ENCODE measurements at places on chromosomes 11 and 22.

DNA sequence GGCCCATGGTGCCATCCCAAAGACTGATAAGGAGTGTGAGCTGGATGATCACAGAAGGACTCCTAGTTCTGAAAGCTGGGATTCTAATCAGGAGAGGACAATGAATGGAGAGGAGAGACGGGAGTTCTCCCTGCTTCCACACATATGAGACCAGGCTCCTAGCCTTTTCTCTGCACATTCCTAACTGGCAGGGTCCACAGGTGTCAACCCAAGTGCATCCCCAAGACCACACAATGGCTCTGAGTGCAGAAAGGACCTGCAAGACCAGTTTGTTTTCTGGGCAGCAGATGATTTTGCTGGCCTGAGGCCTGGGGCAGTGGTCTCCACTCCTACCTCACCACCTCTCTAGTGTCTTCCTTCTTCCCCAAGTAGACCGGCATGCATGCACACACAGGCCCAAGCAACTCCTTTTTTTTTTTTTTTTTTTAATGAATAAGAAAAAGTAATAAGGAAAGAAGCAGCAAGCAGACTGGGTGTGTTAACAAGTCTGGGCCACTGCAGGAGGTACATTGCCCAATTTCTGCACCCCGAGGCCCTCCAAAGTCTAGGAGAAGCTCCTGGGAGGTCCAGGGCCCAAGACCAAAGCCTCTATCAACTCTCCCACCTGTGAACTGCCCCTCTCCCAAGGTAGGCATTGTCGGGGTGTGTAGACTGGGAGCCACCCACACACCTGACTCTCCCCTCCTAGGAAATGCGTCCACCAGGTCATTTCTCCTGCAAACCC lies 1.2 kb upstream of the TSKU start:
- no peak for DNase-seq

DNA sequence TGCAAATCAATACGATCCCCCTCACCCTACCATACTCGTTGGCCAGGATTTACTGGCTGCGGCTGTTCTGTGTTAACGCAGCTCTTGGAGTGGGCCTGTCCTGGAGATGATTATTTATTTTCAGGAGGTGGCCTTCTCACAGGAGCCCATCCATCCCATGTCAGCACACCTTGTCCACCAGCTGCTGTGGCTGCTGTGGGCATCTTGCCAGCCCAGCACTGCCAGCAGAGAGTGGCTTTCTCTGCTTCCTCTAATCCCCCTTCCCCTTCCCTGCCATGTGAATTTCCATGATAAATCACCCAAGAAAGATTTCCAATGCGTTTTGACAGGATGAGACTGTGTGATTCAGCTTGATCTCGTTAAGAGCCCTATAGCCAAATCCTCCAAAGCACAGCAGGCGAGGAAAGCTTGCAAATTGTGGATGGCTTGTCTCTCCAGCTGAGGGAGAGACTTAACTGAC lies 309.1 kb upstream of the C11orf87 start:
- peak; percentile 40 for DNase-seq

DNA sequence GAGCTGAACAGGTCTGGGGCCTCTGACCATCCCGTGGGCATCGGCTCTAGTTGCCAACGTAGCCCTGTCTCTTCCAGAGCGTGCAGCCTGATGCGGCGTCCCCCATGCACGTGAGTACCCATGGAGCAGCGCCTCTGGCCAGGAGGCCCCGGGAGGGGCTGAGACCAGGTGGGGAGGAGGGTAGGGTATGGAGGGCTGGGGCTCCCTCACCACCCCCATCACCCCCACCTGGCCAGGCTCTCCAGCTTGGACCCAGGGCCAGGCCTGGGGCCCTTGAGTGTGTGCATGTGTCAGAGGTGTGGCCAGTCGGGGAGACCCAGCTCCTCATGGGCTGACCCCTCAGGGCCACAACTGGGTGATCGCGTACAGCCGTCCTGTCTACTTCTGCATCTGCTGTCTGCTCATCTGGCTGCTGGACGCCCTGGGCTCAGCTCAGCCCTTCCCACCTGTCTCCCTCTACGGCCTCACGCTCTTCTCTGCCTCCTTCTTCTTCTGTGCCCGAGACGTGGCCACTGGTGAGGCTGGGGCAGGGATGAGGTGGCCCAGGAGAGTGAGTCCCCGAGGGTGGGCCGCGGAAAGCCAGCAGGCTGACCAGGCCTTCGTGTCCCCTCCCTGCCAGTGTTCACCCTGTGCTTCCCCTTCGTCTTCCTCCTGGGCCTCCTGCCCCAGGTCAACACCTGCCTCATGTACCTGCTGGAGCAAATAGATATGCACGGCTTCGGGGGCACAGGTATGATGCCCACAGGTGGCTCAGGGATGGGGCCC lies 8.5 kb downstream of the PCNX3 start:
- no peak for DNase-seq

GRCh38 chr11:47603295-47603694 lies 9.1 kb upstream of the C1QTNF4 start:
- no peak for DNase-seq

DNA sequence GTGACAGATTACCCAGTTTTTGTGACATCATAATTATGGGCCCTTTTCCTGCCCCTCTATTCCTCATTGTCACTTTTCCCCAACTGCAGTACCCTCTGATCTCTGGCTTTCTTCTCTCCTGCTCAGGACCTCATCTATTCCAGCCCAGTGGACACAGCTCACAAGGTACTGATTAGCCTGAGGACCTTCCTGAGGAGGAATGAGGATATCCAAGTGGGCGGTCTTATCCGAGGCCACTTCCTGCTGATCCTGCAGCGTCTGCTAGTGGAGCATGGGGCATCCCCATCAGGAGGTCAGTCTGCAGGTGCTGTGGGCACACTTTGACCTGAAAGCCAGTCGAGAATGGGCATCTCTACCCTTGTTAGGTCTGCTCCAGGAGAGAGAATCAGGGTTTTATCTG lies 24.5 kb upstream of the CCDC134 start:
- DNase-seq: no peak

- peak; percentile 98 for DNase-seq
Measured at GRCh38 chr11:62709247-62710000, 1.9 kb downstream of the GNG3 start.

DNA sequence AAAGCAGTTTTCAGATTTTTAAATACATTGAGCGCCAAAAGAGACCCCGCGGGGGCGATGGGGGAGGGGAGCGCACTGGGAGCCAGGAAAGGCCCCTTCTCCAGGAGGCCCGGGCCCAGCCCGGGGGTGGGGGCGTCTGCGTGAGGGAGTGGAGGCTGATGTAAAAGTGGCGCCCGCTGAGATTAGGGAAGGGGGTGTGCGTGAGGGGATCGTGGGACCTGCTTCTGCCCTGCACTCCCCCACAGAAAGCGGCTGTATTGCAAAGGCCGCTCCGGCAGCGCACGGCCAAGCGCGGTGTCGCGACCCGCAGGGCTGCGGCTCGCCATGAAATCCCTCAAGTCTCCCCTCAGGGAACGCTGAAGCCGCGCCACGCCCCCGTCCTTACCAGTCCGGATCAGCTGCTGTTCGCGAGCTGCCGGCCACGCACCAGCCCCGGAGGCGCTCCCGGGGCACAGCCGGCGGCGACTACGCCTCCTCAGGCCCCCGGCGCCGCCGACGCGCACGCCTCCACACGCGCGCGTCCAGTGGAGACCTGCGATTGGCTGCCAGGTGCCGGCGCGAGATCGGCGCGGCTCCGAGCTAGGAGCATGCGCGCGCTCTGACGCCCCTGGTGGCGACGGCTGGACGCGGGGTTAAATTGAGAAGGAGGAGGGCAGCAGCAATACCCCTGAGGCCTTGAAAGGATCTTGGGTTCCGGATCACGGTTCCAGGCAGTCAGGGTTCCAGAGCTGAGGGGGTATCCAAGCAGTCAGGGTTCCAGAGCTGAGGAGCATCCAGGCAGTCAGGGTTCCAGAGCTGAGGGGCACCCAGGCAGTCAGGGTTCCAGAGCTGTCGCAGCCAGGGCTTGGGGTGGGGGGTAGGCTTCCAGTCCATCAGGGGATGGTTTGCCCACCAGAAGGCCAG lies at the start of gene ZNF280B:
Gene ZNF280B (minus strand): TSS at position 469 of the 903 bp plus-strand sequence. CDS start 19,344 bp downstream, outside the sequence.
- peak; percentile 58 for DNase-seq

GRCh38 chr11:44634401-44635281 lies 69.2 kb downstream of the CD82 start:
- DNase-seq: peak; percentile 91

DNA sequence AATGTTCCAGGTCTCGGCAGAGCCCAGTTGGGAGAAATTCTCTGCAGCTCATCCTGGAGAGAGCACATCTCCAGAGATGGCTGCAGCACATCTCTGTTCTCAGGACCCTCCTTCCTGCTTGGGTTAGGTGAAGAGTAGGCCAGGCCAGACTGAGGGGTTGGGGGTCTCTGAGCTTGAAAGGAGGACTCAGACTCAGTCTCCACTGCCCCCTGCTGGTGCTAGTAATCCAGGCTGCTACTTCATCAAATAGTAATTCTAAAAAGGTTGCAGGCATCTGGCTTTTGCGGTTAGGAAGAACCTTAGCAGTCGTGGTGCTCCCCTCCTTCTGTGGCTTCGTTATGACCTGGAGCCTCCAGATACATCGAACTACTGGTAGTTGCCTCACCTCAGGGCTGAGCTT lies 9.7 kb downstream of the TUB start:
- DNase-seq: no peak

DNA sequence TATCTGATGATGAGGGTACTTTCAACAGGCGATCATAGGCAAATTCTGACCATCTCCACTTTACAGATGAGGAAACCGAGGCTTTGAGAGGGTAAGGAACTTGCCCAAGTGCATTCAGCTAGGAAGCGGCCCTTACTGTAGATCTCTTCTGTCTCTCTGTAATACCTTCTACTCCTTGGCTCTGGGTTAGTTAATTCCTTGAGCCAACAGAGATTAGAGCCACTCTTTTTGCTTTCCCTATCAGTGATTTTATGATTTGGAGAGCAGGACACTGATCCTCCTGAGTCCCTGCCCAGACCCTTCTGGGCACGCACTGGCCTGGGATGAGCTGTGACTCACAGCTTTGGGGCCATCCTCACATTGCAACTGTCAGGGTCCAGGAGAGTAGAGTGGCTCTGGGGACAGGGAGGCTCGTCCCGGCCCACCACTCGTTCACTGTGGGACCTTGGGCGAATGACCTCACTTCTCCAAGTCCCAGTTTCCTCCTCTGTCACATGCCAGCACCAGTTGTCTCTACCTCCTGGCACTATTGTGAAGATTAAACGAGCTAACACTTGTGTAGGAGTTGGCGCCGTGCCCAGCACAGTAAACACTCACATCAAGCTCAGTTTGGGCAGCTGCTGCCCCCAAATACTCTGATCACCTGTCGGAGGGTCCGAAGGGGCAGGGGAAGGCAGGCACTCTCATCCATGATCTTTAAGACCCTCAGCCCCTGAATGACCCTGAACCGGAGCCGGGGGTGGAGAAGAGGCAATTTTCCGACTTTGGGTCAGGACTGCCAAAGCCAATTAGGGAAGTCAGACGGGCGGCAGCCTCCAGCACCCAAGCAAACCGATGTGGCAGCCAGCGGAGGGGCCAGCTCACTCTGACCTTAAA lies 235.0 kb downstream of the MIAT start:
- no peak for DNase-seq

DNA sequence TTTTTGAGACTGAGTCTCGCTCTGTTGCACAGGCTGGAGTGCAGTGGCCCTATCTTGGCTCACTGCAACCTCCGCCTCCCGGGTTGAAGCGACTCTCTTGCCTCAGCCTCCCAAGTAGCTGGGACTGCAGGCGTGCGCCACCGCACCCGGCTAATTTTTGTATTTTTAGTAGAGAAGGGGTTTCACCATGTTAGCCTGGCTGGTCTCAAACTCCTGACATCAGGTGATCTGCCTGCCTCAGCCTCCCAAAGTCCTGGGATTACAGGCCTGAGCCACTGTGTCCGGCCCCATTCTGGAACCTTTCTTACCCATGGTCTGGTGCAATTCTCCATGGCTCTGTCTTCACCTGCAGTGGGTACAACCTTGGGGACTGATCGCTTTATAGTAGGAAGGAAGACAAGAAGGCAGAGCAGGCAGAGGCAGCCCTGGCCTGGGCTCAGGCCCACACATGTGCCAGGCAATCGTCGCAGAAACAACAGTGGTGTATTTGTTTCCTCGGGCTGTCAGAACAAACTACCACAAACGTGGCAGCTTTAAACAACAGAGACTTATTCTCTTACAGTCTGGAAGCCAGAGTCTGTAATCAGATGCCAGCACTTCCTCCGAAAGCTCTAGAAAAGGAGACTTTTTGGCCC lies 4.0 kb upstream of the PTGDR2 start:
- peak; percentile 93 for DNase-seq

GRCh38 chr11:64253481-64253880 lies 2.2 kb downstream of the PLCB3 start:
- no peak for DNase-seq

- DNase-seq: no peak
Measured at GRCh38 chr11:11422411-11423128, 69.5 kb upstream of the CSNK2A3 start.

DNA sequence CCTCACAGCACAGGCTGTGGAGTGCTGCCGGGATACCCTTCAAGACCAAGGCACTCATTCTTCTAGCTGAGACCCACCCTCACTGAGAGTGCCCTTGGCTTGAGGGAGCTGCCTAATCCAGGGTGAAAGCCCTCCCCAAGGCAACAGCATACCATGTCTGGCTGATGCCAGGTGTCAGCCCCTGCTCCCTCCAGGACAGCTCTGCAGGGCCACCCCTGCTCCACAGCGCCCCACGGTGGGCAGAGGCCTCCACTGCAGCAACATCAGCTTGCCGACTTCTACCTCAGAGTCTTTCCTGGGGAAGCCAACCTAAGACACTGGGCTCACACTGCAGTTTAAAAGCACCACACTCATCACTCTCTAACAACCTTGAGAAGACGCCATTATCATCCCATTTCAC lies 29.0 kb downstream of the TTLL1 start:
- DNase-seq: no peak

GRCh38 chr11:79482800-79483199 lies 42.0 kb upstream of the TENM4 start:
- DNase-seq: peak; percentile 48

GRCh38 chr11:134258577-134258976 lies 5.2 kb downstream of the ACAD8 start:
- DNase-seq: no peak

GRCh38 chr11:37317803-37318202 lies 719.8 kb upstream of the RAG2 start:
- no peak for DNase-seq

DNA sequence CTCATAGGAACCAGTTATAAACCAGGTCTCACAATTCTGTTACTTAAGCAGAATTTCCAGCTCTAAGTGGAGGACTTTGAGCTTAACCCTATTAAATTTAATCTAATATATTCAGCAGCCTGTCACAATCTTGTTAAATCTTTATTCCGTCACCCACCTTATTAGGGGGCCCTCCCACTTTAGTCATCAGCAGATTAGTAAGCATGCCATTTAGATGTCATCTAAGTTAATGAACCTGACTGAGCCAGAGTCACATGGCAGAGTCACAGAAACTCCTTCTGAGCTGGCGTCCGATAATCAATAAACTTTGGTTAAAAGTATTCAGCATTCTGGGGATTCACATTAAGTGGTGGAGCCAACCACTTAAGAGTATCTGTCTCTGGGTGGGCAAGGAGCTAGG lies 35.1 kb downstream of the TTC12 start:
- no peak for DNase-seq

- DNase-seq: no peak
Measured at GRCh38 chr11:132448334-132448995, 1078.0 kb downstream of the NTM start.

All from pons (tissue), 1 donor.